HCT116 (cell line): ENCODE measurements at places on chromosomes 6 and 20. TPM values are rescaled to one million over a fixed set of nuclear protein-coding genes. Genes with fewer than 3 reads are reported as not detected.
A peak's percentile ranks its signal among the peaks of the same experiment; 100 is the strongest.

DNA sequence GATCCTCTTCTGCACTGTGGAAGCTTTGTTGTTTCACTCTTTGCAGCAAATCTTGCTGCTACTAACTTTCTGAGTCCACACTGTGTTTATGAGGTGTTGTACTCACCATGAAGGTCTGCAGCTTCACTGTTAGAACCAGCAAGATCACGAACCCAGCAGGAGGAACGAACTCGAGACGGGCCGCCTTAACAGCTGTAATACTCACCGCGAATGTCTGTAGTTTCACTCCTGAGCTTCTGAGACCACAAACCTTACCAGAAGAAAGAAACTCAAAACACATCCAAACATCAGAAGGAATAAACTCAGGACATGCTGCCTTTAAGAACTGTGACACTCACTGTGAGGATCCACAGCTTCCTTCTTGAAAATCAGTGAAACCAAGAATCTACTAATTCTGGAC is 48.1 kb upstream of the MBOAT1 start:
- no peak for DNase-seq
- peaks cover under 1% of the 10 kb centered on the region for H3K4me1 ChIP-seq
- H3K27ac ChIP-seq = no peak overlapping the region
- H3K4me3 ChIP-seq = no peak overlapping the region
- H3K27me3 ChIP-seq = no peaks in the 10 kb centered on the region
- no peaks in the 10 kb centered on the region for H3K36me3 ChIP-seq

GRCh38 chr6:14660806-14661579 is 543.4 kb downstream of the CD83 start:
- peaks cover 2% of the 10 kb centered on the region; the same call in 1 of the 2 replicates for H3K4me1 ChIP-seq
- H3K27me3 ChIP-seq = peaks cover 11% of the 10 kb centered on the region
- H3K27ac ChIP-seq = no peak overlapping the region

- H3K27ac ChIP-seq = no peak overlapping the region
- H3K36me3 ChIP-seq = no peaks in the 10 kb centered on the region
- no peaks in the 10 kb centered on the region for H3K4me1 ChIP-seq
- no peak for DNase-seq
Observed at GRCh38 chr6:150352321-150353296, 16.2 kb upstream of the IYD start.

- no peak overlapping the region for H3K27ac ChIP-seq
- DNase-seq = no peak
- no peaks in the 10 kb centered on the region for H3K4me1 ChIP-seq
- H3K27me3 ChIP-seq = no peaks in the 10 kb centered on the region
Observed at GRCh38 chr20:4855097-4855496, 133.4 kb downstream of the PRND start.

DNA sequence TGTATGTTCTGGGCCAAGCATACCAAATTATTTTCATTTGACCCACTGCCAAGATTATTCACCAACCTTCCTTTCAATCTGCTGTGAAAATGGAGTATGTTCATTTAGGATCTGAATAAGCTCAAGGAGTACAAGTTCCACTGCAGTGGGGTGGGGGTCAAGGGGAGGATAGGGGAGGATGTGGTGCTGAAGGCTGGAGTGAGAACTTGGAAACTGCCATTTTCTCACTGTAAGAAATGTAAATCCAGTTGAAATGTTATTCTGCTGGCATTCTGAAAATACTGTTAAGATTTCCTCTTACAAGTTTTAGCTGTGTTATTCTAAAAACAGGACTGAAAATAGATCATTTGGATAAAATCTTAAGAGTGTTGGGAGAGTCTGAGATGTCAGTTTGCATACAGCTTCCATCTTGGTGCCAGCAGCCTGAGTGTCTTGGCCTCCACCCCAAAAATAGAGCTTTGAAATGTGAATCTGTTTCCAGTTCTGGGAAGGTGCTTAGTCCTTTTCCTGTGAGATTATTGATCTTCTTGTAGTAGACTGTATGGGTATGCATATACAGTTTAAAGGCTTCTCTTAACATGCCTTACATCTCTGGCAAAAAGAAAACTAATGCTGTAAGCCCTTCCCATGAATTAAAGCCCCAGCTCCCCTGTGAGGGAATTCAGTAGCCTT is 84.3 kb downstream of the CTNNBL1 start:
- no peaks in the 10 kb centered on the region for H3K27me3 ChIP-seq
- no peak overlapping the region for H3K4me3 ChIP-seq
- no peak for DNase-seq

GRCh38 chr20:24994470-24995368 is 2.2 kb upstream of the APMAP start:
- H3K4me1 ChIP-seq = peaks cover 12% of the 10 kb centered on the region
- no peak overlapping the region for H3K27ac ChIP-seq
- peak; percentile 55 for DNase-seq
- H3K4me3 ChIP-seq = no peak overlapping the region

DNA sequence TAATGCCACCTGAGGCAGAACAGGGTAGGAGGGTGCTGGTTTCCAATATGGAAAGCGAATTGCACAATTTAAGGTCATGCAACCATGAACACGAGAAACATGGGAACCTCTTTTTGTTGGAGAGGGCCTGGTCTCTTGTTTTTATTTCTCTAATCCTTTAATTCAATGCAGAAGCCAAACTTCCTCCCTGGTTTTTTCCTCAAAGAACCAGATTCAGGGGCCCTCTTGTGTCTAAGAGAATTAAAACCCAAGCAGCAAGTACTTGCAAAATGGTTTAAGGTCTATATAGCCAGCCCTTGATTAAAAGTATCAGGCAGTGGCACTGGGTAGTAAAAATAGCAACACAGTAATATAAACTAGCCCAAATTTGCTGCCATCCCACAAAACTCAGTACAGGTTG is 19.5 kb downstream of the GSTA4 start:
- no peak overlapping the region for H3K27ac ChIP-seq
- no peaks in the 10 kb centered on the region for H3K36me3 ChIP-seq
- no peaks in the 10 kb centered on the region for H3K27me3 ChIP-seq
- DNase-seq = no peak
- H3K4me1 ChIP-seq = no peaks in the 10 kb centered on the region
- H3K4me3 ChIP-seq = no peak overlapping the region

GRCh38 chr6:136528477-136528876 is 21.7 kb downstream of the MAP7 start:
- no peaks in the 10 kb centered on the region for H3K27me3 ChIP-seq
- no peaks in the 10 kb centered on the region for H3K36me3 ChIP-seq
- no peak overlapping the region for H3K4me3 ChIP-seq

The FAM50B gene
- total RNA-seq = 0.86 TPM

The TCP11 gene
- total RNA-seq = not detected
